ENCODE measurements at places on chromosomes 6 and 20.

DNA sequence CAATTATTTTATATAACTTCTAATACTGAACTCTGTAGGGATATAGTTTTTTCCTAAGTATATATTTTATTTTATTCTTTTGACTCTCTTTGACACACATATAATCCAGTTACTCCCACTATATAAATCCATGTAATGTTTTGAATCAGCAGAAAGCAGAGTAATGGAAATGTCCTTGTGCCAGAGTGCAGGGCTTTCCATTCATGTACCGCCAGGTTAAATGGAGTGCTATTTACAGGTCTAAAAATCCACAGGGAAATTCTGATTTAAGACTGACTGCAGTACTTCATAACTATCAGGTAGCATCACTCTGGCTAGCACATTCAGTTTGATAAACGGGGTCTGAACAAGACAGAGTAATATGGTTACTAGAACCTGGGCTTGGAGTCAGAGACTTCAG is 626.8 kb downstream of the COL12A1 start:
- no peak for DNase-seq

DNA sequence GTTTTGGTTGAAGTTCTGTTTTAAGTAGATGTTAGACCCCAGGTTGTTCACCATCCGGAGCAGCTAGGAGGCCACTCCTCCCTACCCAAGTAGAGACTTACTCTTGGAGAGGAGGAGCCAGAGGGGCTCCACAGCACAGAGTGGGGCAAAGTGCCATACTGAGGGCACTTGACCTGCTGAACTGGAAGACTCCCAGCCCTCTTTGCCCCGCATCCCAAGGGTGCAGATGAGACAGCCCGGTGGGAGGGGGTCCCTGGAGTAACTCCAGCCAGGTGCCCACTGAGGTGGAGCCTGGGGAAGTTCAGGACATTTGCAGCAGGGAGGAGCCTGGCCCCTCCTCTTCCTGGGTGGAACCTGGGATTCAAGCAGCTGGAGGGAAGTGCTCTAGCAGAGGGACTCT is 102.1 kb upstream of the GPR6 start:
- DNase-seq, result no peak

- DNase-seq, result no peak
These were observed 618 bp upstream of the SLC16A10 start for GRCh38 chr6:111086685-111087084.

DNA sequence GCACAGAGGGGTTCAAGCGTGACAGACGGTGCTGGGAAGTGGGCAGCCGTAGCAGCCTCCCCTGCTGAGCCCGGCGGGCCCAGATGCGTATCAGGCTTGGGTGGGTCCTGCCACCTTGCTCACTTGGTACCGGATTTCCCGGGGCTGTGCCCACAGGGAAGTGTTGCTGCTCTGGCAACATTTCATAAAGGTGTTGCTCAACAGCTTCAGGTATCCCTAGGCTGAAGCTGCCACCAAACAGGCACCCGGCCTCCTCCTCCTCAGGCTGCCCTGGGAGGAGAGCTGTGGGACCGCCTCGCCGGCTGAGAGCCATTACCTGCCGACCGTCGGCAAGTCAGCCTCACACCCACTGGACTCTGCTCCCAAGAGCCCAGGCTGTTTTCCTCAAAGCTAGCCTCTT is 11.5 kb downstream of the PSMG4 start:
- DNase-seq, result no peak
